Activated CD4-positive, alpha-beta T cell treated with anti-CD3 and anti-CD28 coated beads, Interleukin-10, Interleukin-2, amounts not matched to agents 100 ng/mL and 50 ng/mL, durations not matched to agents 16 hours and 8 hours (primary cell): ENCODE measurements at places on chromosomes 7 and 10.

DNA sequence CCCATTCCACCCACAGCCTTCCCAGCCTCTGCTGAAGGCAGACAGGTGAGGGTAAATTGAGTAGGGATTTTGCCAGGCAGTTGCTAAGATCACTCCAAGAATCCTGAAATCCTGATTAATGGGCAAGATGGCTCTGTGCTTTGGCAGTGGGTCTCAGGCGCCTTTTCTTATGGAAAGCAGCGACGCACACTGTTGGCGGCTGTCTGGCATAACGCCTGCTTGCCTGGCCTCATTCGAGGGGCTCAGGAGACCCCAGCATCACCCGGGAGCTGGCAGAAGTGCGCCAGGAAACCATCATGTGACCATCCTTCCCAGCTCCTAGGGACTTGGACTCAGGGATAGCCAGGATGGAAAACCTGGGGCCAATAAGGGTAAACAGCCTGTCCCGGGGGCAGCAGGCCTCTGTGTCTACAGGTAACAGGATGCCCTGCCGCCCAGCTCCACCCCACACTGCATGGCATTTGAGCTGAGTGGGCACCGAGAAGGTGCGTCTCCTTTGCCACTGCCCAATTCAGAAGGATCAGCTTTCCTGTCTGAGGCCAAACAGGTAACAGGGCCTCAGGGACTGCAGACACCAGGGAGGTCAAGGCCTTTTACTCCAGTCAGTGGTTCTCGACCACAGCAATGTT lies 98.6 kb downstream of the FAM53B start:
- no peak for DNase-seq

GRCh38 chr10:103238506-103239252 lies 7.0 kb upstream of the RPEL1 start:
- DNase-seq = no peak

DNA sequence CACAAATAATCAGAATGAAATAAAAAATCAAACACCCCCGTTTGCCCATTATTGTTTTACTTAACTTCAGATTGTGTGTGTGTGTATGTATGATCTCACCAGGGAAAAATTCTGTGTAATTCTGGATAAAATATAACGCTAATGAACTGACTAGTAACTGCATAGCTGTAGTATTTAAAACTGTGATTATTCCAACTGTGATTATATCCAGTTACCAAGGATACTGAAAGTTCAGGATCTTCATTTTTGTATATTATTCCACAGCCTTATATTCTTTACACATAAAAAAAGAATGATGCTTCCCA lies 2.9 kb downstream of the TWIST1 start:
- no peak for DNase-seq

DNA sequence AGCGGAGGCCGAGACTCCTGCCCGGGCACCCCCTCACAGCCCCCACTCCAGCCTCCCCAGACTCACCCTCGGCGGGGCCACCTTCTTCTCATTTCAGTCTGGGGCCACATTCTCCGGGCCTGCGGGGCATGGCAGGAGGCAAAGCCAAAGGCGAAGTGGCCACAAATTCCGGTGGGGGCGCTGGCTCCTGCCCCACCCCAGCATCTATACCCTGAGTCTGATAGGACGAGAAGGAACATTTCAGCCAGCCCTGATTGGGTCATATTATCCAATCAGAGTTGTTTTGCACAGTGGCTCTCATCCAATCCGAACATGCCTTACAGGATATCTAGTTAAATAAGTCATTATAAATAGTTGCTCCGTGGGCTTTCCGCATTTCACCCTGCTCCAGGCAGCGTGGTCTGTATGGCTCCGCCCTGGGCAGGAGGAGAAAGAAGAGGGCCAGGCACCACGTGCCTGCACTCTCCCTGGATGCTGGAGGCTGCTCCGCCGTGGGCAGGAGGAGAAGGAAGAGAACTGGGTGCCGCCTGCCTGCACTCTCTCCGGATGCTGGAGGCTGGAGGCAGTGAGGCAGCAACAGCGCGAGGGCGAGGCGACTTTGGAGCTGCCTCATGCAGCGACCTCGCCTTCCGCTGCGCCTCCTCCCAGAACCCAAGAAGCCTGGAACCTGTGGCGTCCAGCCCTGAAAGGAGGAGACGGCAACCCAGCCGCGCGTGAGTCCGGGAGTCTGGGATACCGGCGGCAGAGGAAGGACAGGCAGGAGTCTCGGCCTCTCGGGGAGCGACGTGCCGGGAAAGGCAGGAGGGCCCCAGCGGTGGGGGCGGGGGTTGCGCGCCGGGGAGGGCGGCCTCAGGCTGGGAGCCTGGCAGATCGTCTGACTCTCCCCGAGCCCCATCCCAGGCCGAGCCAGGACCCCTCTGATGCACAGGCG lies 162.9 kb downstream of the ZNF33B start:
- no peak for DNase-seq

GRCh38 chr7:73966941-73967831 lies 60.8 kb upstream of the ELN start:
- DNase-seq = no peak

GRCh38 chr10:103843854-103844570 lies 11.4 kb downstream of the SH3PXD2A start:
- no peak for DNase-seq

- no peak for DNase-seq
These were observed 117.7 kb downstream of the CCDC71L start for GRCh38 chr7:106543221-106543757.

DNA sequence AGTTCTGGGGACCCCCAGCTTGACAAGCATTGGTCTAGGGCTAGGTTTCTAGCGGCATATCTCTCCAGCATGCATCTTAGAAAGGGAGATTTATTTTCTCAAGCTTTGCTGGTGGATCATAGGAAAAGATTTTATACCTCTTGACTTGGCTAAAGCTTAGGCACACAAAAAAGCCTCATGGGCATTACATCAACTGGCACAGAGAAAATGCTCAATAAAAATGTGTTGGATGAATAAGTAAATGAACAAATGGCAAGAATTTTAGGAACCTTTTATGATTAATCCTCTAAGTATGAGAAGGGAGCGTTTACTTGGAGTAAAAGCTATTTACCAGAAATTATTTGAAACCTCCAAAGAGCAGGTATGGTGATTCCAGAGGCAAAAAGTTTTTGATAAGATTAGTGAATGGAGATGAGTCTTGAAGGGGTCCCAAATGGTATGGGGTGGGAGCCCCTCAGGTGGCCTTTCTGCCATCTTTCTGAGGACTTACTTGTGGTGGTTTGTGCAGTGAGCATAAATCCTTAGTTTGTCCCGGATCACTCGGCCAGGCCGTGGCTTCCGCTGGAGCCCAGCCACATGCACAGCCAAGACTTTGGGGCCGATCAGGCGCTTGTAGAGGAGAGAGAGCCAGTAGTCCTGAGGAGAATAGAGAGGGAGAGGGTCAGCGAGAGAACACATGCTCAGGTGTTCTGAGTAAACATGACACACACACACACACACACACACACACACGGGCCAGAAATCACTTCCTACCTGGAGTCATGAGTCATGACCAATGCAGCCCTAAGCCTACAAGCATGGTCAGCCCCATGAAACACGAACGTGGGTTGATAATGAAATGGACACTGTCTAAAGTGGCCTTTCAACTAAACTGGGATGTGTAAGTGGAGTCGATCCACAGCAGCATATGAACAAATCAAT lies 43.1 kb upstream of the HPS1 start:
- no peak for DNase-seq

DNA sequence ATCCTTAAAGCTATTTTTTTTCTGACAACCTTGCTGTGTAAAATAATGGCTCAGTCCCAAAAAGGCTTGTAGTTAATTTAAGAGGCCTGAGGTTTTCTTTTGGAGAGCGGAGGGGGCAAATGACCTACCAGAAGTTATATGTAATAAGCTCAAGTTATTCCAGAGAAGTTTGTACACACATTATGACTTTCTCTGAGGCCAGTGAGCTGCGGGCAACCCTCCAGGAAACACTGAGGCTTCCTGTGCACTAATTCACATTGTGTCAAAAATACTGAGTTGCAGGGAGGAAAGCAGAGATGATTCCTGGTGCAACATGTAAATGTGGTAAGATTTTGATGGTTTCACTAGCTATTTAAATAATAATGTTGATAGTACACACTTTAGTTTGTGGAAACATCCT lies 188.6 kb downstream of the DIP2C start:
- DNase-seq = no peak

- no peak for DNase-seq
These were observed 21.4 kb upstream of the TPST1 start for GRCh38 chr7:66183700-66184099.

DNA sequence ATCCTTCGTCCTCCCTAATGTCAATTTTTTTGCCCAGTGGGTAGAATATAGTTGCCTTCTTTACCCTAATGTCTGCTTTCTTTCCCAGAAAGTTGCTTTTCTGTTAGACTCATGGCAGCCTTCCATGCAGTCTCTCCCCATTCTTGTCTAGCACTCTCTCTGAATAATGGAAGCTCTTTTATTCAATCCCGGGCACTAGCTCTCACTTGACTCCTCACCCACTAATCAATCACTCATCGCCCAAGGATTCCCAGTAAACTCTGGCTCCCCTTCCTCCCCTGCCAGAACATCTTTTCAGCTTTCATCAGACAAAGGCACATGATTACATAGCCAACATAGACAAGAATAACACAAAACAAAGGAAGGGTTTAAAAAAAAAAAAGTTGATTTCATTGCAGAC lies 100.2 kb upstream of the RELN start:
- DNase-seq = no peak

- DNase-seq = no peak
These were observed 203.1 kb upstream of the PDE1C start for GRCh38 chr7:32273297-32273696.

DNA sequence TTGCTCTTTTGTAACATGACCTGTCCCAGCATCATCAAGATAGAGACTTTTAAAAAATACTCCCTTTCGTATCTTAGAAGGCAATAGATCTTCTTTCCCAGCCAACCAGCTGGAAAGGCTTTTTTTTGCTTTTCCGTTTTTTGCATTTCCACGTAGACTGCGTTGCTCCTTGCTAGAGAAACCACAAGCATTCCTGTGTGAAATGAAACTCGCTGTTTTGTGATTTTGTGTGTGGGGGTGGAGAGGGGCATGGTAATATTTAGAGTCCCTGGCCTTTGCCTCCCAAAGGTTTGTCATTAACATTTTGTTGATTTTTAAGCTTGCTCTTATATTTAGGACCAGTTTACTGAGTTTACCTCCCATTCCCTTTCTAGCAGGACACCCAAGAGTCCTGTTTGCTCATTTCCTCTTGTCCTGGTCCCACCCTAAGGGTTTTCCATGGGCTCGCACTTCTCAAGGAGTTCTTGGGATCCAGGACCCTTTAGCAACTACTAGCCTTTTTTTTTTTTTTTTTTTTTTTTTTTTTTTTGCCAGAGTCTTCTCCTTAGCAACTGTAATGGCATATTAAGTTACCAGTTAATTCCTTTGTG lies 243.6 kb downstream of the BICC1 start:
- no peak for DNase-seq

- DNase-seq = no peak
These were observed 95.0 kb upstream of the SDK1 start for GRCh38 chr7:3206101-3206500.

- peak; percentile 43 for DNase-seq
These were observed 642 bp upstream of the COL13A1 start for GRCh38 chr10:69801094-69801433.

DNA sequence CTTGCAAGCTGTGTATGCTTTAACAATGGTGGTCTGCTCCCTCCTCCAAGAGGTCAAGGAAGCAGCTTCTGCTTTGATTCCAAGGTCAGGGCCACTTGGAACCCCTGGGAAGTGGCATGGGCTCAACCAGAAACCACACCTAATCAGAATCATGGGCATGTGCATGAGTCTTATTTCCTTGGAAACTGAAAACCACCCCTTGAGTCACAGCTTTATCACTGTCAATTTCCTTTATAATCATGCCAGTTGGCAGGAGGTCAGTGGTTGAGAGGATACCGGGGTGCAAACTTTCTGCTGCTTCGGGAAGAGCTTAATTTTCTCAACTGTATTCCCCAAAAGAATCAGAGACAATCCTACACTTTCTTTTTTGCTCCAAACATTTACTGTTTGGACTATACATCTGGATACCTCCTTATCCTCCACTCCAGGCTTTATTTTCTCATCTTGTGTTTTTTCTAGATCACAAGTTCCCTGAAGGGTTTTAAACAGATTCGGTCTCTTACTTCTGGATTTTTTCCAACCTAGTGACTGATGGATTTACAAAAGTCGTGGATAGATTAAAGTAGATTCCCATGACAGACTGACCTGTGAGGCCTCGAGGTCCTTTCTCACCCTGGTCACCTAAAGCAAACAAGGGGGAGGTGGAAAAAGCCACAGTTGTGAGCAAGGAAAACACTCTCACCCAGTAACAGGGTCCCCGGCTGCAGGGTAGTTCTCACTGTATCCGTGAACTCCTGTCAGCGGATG lies 36.0 kb downstream of the COL17A1 start:
- no peak for DNase-seq

- DNase-seq = no peak
These were observed 64.6 kb downstream of the ITGB1 start for GRCh38 chr10:32893434-32893833.

- peak; percentile 85 for DNase-seq
These were observed 123.1 kb upstream of the ADO start for GRCh38 chr10:62681211-62681940.

DNA sequence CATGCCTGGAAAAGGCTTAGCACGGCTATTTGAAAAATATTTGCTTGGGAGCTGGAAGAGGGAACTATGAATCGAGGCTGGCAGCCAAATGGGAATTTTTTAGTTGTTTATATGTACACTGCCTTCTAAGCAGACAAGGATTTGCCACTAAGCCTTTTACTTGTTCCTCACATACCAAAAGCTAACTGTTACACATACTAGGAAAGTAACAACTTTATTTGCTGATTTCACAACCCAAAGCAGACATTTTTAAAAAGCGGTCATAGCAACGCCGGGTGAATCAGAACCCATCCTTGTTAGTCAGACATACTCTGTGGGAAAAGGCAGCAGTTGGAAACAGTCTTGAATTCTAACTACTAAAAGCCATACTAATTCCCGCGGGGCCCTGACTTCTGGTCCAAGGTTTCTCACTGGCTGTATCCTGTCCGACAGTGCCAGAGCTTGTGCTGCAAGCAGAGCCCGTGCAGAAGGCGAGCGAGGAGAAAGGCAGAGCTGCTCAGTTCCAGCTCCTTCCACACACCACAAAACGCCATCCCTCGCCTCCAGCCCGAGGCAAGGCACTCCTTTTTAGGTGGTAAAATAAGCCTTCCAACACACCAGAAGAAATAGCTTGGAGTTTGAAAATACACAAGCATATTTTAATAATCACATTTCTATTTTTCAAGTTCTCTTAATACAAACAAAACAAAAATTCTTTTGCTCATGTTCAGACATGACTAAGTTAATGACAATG lies 89.2 kb downstream of the RNF216 start:
- DNase-seq = no peak

DNA sequence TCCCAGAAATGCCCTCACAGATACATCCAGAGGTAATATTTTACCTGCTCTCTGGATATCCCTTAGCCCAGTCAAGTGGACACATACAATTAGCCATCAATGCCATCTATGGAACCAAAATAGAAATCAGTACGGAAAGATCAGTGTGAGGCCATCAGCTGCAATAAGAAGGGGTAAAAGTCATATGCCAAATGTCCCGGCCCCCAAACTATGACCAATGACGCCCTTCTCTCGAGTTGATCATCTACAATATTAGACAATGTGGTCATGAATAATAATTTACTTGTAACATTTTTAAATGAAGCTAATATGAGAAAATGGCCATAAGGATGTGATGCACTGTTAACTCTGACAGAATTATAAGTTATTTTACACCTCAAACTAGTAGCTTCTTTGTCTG lies 588.9 kb downstream of the POM121L12 start:
- DNase-seq = no peak
